ENCODE measurements at places on chromosomes 7 and 10.

DNA sequence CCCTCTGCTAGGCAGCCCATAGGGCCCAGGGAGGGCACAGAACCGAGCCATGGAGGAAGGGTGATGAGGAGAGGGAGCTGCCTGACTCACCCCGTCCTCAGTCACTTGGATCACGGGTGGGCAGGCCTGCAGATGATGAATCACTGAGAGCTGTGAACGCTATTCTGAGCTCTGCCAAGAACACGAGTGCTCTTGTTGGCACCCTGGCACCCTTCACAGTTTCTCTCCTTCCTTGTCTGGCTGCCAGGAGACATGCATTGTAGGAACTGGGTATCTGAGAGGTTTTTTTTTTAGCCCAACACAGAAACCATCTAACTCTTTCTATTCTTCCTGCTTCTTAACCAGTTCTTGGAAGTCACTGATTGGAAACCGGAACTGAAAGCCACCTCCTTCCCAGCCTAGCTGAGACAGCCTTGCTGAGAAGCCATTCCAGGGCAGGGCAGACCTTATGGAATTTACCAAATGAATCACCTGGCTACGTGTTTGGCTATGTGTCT, 82.1 kb downstream of the SLC37A3 start:
- no peak for DNase-seq

- no peak for DNase-seq
Measured at GRCh38 chr7:28200598-28200997, 20.0 kb upstream of the JAZF1 start.

DNA sequence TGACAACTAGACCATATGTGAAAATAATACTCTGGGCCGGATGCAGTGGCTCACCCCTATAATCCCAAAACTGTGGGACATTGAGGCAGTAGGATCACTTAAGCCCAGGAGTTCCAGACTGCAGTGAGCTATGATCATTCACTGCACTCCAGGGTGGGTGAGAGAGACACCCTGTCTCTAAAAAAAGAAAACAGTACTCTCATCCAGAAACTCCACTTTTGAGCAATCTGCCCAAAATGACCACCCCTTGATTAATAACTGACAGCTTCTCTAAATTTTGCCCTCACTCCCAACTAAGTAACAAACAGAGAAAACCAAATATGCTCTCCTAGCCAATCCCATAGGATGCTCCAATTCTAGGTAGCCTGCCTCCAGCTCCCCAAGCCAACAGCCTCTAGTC, 62.5 kb upstream of the AKR1E2 start:
- DNase-seq = no peak

GRCh38 chr7:69937097-69937496, 338.8 kb downstream of the AUTS2 start:
- no peak for DNase-seq

DNA sequence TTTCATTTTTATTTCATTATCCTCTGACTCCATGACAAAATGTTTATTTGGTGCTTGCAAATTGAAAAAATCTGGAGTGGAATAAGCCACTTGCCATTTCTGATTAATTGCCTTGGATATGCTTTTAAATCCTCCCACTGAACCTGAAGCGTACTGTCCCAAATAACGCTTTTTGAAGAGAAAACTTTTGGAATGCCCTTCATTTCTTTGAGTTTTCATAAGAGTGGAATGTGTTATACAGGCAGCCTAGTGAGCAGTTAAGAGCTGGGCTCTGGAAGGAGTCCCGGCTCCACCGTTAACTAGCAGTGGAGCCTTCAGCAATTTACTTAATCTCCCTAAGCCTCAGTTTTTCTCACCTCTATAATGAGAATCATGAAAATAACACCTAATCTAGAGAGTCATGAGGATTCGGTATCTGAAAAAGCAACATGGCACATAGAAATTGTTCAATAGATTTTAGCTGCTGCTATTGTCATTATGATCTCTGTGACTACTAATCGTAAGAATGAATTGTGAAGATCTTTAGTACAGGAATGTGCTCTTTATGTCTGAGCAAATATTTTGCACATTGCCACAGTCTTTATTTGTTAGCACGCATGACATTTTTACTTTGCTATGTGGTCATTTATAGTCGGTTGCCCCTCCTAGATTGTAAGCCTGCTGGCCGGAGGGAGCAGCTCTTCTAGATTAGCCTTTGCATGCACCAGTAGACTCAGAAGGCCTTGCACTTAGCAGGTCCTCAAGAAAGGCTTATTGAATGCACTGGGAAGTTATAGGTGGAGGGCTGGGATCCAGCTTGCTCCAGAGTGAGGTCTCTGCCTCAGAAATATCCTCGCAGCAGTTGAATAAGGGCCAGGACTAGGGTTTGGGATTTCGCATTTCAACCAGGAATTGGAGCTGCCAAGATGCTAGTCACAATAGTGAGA, 59.4 kb downstream of the PLCE1 start:
- peak; percentile 62 for DNase-seq
